ENCODE measurements at places on chromosomes 3 and 15. TPM values are rescaled to one million over a fixed set of nuclear protein-coding genes. Genes with fewer than 3 reads are reported as not detected.

The CPN2 gene
- total RNA-seq = not detected

DNA sequence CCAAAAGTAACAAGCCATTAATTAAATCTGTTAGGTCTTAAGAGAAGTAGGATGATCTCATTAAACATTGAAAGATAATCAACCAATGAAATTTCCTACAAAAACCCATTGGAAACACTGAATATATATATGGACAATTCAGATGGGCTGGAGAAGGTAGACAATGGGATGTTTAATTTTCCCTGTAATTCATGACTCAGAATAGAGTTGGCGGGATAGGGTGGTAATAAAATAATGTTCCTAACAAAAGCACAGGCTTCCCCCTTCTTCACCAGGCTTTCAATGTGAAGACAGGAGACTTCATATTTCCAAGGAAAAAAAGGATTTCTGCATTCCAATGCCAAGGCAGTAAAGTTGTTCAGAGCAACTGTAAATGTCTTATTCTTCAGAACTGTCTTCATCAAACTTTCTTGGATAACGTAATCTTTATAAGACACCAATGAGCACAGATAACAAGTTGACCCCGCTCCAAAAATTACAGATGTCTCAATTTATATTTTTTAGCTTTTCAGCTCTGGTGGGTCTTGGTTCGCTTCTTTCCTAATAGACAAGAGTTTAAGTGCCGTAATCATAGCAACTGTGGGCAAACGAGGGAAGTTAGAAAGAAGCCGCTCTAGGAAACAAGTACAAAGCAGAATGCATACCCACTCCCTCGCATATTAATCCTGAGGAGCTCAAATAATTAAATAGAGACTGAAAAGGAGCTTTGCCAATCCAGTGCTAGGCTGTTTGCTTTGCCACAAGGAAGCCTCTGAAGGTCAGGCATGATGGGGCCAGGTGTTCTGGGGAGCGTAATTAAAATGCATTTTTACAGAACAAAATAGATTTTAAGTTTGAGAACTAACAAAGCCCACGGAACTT lies 377.0 kb downstream of the FOXP1 start:
- no peaks in the 10 kb centered on the region for H3K27me3 ChIP-seq
- H3K4me3 ChIP-seq = no peak overlapping the region
- H3K27ac ChIP-seq = no peak overlapping the region
- no peaks in the 10 kb centered on the region for H3K36me3 ChIP-seq
- peaks cover 69% of the 10 kb centered on the region for H3K4me1 ChIP-seq
- DNase-seq = no peak

GRCh38 chr3:169058681-169059080 lies 604.8 kb downstream of the MECOM start:
- no peak overlapping the region for H3K27ac ChIP-seq
- no peaks in the 10 kb centered on the region for H3K4me1 ChIP-seq
- no peak for DNase-seq
- no peak overlapping the region for H3K4me3 ChIP-seq

The PIGZ gene
- total RNA-seq = 1.6 TPM

DNA sequence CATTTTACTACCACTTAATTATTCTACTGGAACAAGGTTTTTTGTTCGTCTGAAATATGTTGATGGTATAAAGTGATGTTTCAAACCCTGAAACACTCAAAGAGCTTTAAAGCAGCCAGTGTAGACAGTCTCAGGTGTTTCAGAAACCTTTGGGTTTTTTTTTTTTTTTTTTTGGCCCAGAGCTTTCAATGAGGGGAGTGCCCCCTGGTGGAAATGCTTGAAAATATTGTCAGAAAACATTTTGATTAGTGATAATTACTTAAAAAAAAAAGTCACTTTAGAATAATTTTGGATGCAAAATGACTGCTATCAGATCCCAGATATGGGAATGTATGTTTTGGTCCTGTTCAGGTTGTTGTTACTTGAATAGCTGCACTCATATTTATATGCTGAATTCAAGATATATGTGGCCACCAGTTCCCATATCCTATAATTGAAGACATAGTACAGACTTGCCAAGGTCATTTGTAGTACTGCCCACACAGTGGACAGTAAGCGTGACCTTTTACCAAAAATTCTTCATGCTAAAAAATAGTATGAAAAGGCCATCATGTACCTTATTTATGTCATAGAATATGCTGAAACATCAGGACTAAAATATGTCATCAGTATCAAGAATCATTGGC lies 35.9 kb downstream of the SATB1 start:
- no peaks in the 10 kb centered on the region for H3K27me3 ChIP-seq
- H3K4me3 ChIP-seq = no peak overlapping the region
- no peak for DNase-seq
- H3K4me1 ChIP-seq = peaks cover 8% of the 10 kb centered on the region

GRCh38 chr3:186418671-186419145 lies 56.7 kb upstream of the DGKG start:
- H3K4me3 ChIP-seq = no peak overlapping the region
- no peaks in the 10 kb centered on the region for H3K36me3 ChIP-seq
- H3K27ac ChIP-seq = no peak overlapping the region
- H3K4me1 ChIP-seq = peaks cover 11% of the 10 kb centered on the region

DNA sequence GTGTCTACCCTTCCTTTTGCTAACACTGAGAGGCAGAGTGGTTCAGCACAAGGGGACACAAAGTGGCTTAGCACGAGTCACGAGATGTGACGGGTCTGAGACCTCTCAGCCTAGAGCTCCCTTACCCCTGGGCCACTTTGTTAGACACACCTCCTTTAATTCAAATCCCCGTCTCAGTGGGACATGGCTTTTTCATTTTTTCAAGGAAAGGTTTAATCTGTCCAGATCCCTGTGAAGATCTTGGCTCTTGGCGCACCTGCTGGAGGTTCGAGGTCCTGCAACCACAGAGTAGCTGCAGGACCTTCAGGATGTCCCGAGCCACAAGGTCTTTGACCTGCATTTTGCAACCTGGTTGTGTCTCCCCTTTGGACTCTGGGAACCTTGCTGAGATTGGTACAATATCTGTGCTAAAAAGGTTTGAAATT lies 52.0 kb downstream of the LPP start:
- peaks cover 18% of the 10 kb centered on the region for H3K36me3 ChIP-seq
- no peaks in the 10 kb centered on the region for H3K27me3 ChIP-seq
- H3K27ac ChIP-seq = peak overlapping the region; percentile 1
- H3K4me1 ChIP-seq = peaks cover 38% of the 10 kb centered on the region
- DNase-seq = no peak

- H3K36me3 ChIP-seq = no peaks in the 10 kb centered on the region
- no peak overlapping the region for H3K27ac ChIP-seq
- H3K4me3 ChIP-seq = no peak overlapping the region
- peaks cover 11% of the 10 kb centered on the region for H3K4me1 ChIP-seq
- peaks cover 25% of the 10 kb centered on the region for H3K27me3 ChIP-seq
Measured at GRCh38 chr3:38829404-38829803, 13.4 kb upstream of the SCN10A start.

DNA sequence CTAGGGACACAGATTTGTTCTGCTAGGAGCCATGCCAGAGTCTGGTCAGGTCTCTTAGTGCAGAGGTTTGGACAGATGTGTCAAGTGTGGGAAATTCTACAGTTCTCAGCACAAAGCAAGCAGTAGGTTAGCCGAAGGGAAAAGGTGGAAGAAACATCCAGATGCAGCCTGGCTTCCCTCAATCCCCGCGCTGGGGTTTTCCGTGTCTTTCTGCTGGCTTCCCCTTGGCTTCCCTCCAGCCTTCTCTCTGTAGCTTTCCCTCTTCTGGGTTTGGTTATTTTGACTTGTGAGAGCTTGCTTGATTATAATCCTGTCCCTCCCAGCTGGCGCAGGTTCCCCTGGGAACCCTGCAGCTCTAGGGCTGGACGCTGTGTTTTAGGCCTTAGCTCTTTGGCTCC lies 4.1 kb downstream of the TF start:
- no peak for DNase-seq
- H3K36me3 ChIP-seq = no peaks in the 10 kb centered on the region
- no peaks in the 10 kb centered on the region for H3K27me3 ChIP-seq
- no peaks in the 10 kb centered on the region for H3K4me1 ChIP-seq
- H3K4me3 ChIP-seq = no peak overlapping the region
- no peak overlapping the region for H3K27ac ChIP-seq

The TNNC1 gene
- total RNA-seq = 16.6 TPM

GRCh38 chr3:52281981-52282801 lies 3.7 kb upstream of the WDR82 start:
- H3K36me3 ChIP-seq = peaks cover 5% of the 10 kb centered on the region
- H3K4me3 ChIP-seq = no peak overlapping the region
- peak overlapping the region; percentile 51 for H3K27ac ChIP-seq
- H3K4me1 ChIP-seq = peaks cover 24% of the 10 kb centered on the region

DNA sequence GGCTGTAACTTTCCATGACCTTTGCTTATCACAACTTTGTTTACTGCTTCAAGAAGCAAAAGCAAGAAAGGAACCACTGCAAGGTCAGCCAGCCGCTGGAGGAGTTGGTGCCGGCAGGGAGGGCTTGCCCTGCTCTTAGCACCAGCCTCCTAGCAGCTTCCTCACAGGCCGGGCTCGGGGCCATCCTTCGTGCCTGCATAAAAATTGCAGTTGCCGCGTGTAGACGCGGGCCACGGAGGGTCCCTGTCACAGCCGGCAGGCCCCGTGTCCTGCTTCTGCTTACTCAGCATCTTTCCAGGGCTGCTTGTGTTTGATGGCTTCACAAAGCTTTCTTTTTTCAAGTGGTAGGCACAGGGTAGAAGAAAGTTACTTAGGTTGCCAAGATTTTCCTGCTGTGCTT lies 84.4 kb downstream of the PGPEP1L start:
- peaks cover 32% of the 10 kb centered on the region for H3K36me3 ChIP-seq
- peaks cover 22% of the 10 kb centered on the region for H3K4me1 ChIP-seq
- DNase-seq = no peak
- no peaks in the 10 kb centered on the region for H3K27me3 ChIP-seq
- no peak overlapping the region for H3K27ac ChIP-seq
- no peak overlapping the region for H3K4me3 ChIP-seq

The TAGLN3 gene
- 4.8 TPM for total RNA-seq

GRCh38 chr15:40844696-40845030 lies 815 bp downstream of the SPINT1 start:
- peak overlapping the region; percentile 98 for H3K4me3 ChIP-seq
- no peak for DNase-seq
- H3K27me3 ChIP-seq = peaks cover 46% of the 10 kb centered on the region

- peaks cover 29% of the 10 kb centered on the region for H3K27me3 ChIP-seq
- H3K27ac ChIP-seq = no peak overlapping the region
- H3K36me3 ChIP-seq = no peaks in the 10 kb centered on the region
Measured at GRCh38 chr3:39727415-39727814, 82.0 kb upstream of the MYRIP start.

DNA sequence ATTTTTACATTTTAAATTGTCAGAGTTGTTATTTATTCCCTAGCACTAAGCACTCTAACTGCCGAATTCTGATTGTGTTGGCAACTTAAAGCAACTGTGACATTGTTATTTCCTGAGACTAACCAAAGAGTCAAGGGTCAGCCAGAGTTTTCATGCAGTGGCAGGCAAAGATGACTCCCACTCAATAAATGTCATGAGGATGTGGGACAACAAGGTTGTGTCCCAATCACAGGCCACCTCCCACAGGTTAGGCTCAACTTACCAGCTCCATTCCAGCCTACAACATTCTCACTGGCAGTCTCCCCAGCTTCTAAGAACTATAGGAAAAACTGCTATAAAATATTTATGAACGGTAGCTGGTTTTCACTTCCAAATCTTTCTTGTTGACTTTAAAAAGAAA lies 80.1 kb downstream of the RSL24D1 start:
- DNase-seq = no peak
- no peak overlapping the region for H3K27ac ChIP-seq
- H3K4me1 ChIP-seq = no peaks in the 10 kb centered on the region
- no peaks in the 10 kb centered on the region for H3K36me3 ChIP-seq

- no peak overlapping the region for H3K27ac ChIP-seq
- H3K4me1 ChIP-seq = peaks cover 12% of the 10 kb centered on the region
- H3K4me3 ChIP-seq = no peak overlapping the region
Measured at GRCh38 chr3:186493525-186494255, 50.5 kb downstream of the CRYGS start.

DNA sequence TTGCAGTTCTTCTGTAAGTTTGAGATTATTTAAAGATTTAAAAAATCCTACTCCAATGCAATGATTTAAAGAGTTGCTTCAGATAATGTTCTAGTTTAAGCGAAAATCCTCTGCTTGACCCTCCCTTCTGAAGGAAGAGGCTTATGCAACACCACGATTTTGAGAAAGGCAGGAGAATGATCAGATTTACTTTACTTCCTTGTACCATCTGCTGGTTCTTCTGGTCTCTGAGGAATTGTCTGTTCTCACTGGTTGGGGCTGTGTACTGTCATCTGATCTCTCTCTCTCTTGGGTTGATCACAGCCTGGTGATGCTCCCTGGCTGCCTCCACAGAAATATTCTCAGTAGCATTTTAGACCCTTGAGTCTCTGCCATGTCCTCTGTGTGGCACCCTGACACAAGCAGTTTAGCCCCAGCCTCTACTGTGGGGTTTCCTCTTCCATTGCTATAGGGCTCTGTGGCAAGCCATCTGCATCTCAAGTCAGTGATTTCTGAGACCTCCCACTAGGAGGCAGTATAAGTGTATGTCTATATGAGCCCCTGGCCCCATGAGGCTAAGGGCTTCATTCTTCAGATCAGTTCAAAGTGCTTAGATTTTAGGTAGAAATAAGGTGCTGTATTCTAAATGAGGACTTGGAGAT lies 50.8 kb upstream of the PLAAT1 start:
- no peak overlapping the region for H3K4me3 ChIP-seq
- peaks cover 18% of the 10 kb centered on the region for H3K27me3 ChIP-seq
- H3K27ac ChIP-seq = no peak overlapping the region
- H3K36me3 ChIP-seq = no peaks in the 10 kb centered on the region

- H3K36me3 ChIP-seq = peaks cover 11% of the 10 kb centered on the region
- H3K27me3 ChIP-seq = peaks cover 5% of the 10 kb centered on the region
- peak overlapping the region; percentile 92 for H3K27ac ChIP-seq
- H3K4me1 ChIP-seq = peaks cover 30% of the 10 kb centered on the region
Measured at GRCh38 chr3:136194409-136195257, 1.5 kb downstream of the MSL2 start.

The CHRNA7 gene
- total RNA-seq = 5.3 TPM

- peaks cover 3% of the 10 kb centered on the region for H3K36me3 ChIP-seq
- H3K4me1 ChIP-seq = peaks cover 23% of the 10 kb centered on the region
- no peak overlapping the region for H3K4me3 ChIP-seq
- H3K27me3 ChIP-seq = no peaks in the 10 kb centered on the region
- peak overlapping the region; percentile 59 for H3K27ac ChIP-seq
- DNase-seq = no peak
Measured at GRCh38 chr15:85030301-85030929, 48.8 kb downstream of the PDE8A start.

- H3K4me3 ChIP-seq = no peak overlapping the region
- no peaks in the 10 kb centered on the region for H3K27me3 ChIP-seq
- peak overlapping the region; percentile 62 for H3K27ac ChIP-seq
- DNase-seq = no peak
- H3K4me1 ChIP-seq = peaks cover 14% of the 10 kb centered on the region
- H3K36me3 ChIP-seq = peaks cover 10% of the 10 kb centered on the region
Measured at GRCh38 chr3:183275418-183275817, 22.4 kb downstream of the B3GNT5 start.

The IMPG2 gene
- 0.53 TPM for total RNA-seq

The FANCD2OS gene
- not detected for total RNA-seq

GRCh38 chr3:133505813-133506212 lies 67.7 kb upstream of the CDV3 start:
- H3K4me1 ChIP-seq = peaks cover 11% of the 10 kb centered on the region
- no peak overlapping the region for H3K4me3 ChIP-seq
- H3K27me3 ChIP-seq = peaks cover 16% of the 10 kb centered on the region
- H3K36me3 ChIP-seq = no peaks in the 10 kb centered on the region
- DNase-seq = no peak

The IRAK2 gene
- total RNA-seq = 2.5 TPM

The PROS1 gene
- 7.8 TPM for total RNA-seq

- peaks cover 4% of the 10 kb centered on the region for H3K27me3 ChIP-seq
- no peak overlapping the region for H3K27ac ChIP-seq
- H3K4me3 ChIP-seq = no peak overlapping the region
- H3K4me1 ChIP-seq = peaks cover 4% of the 10 kb centered on the region
Measured at GRCh38 chr15:84889991-84890669, 5.7 kb downstream of the SLC28A1 start.

The ANKUB1 gene
- total RNA-seq = not detected
